ENCODE measurements at places on chromosomes 4 and X. TPM values are rescaled to one million over a fixed set of nuclear protein-coding genes. Genes with fewer than 3 reads are reported as not detected.

Gene SYTL4
- 4.6 TPM for total RNA-seq

Gene GPR82
- total RNA-seq = not detected

Gene DCAF8L2
- not detected for total RNA-seq

Gene SUPT20HL2
- total RNA-seq = not detected

Gene RAB41
- not detected for total RNA-seq

Gene EMCN
- total RNA-seq = 0.22 TPM

Gene ADGRG4
- total RNA-seq = 0.25 TPM

Gene MND1
- 1.2 TPM for total RNA-seq

Gene SATL1
- not detected for total RNA-seq

Gene MMRN1
- not detected for total RNA-seq

Gene FDCSP
- not detected for total RNA-seq

Gene TREX2
- 0.76 TPM for total RNA-seq

Gene RNF128
- total RNA-seq = 0.54 TPM

Gene TFDP3
- not detected for total RNA-seq

Gene MORF4L2
- total RNA-seq = 664 TPM

Gene APBB2
- 83.8 TPM for total RNA-seq

Gene SYN1
- total RNA-seq = not detected

Gene DUSP9
- not detected for total RNA-seq

Gene FGF5
- 15.5 TPM for total RNA-seq

Gene CT45A3
- total RNA-seq = not detected

Gene FAM47A
- not detected for total RNA-seq

Gene PAGE2
- total RNA-seq = not detected

Gene SPARCL1
- not detected for total RNA-seq

Gene PWWP3B
- not detected for total RNA-seq

Gene HSFX1
- total RNA-seq = 0.25 TPM

Gene MAGEA6
- not detected for total RNA-seq

Gene REPS2
- total RNA-seq = not detected

Gene ITM2A
- not detected for total RNA-seq

Gene PRKG2
- 4.6 TPM for total RNA-seq

Gene REELD1
- total RNA-seq = not detected

Gene MSX1
- total RNA-seq = 26.1 TPM

Gene FAM9C
- not detected for total RNA-seq

Gene WDR17
- total RNA-seq = 0.22 TPM

Gene RBM3
- 210 TPM for total RNA-seq

Gene GLRA3
- not detected for total RNA-seq

Gene ERAS
- total RNA-seq = not detected

Gene NUDT10
- not detected for total RNA-seq

Gene RIBC1
- total RNA-seq = 0.32 TPM

Gene CT47A1
- total RNA-seq = not detected

Gene ADD1
- 219 TPM for total RNA-seq

Gene MAGEB1
- not detected for total RNA-seq

Gene JCHAIN
- total RNA-seq = 3.0 TPM

Gene GABRB1
- total RNA-seq = not detected
